CD8-positive, alpha-beta memory T cell (primary cell): ENCODE measurements at places on chromosomes 4 and X.

DNA sequence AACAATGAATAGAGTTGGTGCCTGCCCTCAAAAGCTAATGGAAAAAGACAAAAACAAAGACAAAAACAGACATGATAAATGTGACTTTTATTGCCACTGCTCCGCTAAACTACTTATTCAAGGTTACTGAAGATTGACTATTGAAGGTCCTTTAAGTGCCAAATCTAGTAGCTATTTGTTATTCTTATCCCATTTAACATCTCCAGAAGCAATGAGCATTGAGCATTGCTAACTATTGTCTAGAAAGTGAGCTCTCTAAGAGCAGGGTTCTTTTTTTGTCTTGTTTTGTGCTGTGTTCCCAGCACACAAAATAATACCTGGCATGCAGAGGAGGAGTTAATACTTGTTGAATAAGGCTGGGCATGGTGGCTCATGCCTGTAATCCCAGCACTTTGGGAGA is 95.4 kb upstream of the SFRP2 start:
- no peak overlapping the region for H3K27ac ChIP-seq
- no peak for DNase-seq
- no peak overlapping the region for H3K4me3 ChIP-seq

DNA sequence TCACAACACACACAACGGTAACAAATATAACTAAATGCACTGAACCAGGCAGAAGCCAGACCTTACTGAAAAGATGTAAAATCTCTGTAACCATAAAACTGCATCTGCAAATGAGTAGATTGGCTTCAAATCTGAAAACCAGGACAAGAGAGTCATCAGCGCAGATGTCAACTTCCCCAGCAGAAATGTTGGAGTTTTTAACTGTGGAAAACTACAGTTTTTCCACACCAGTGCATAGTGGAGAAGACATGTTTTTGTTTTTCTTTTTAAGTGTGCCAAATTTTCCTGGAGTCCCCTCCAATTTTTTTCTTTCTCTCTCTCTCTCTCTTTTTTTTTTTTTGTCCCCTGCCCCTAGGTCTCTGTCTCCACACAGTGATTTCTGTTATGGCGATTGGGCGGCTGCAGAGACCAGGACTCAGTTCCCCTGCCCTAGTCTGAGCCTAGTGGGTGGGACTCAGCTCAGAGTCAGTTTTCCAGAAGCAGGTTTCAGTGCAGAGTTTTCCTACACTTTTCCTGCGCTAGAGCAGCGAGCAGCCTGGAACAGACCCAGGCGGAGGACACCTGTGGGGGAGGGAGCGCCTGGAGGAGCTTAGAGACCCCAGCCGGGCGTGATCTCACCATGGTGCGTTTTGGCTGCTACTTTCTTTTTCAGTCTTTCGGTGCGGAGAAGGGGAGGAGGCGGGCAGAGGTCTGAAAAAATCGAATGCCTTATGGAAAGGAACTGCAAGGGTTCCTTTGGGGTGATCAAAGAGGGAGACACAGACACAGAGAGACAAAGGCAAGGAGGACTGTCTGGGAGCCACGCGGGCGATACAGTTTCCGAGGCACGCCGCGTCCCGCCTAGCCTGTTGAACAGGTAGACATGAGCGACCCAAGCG is at the start of gene GUCY1A1:
GUCY1A1 (plus strand) TSS at position 505 of the 878 bp plus-strand sequence. CDS start 30,020 bp downstream, outside the sequence.
- H3K4me1 ChIP-seq = no peaks in the 10 kb centered on the region
- no peak for DNase-seq
- H3K4me3 ChIP-seq = no peak within 1 kb of the TSS
- H3K27ac ChIP-seq = no peak within 1 kb of the TSS

- no peak overlapping the region for H3K27ac ChIP-seq
- H3K27me3 ChIP-seq = no peaks in the 10 kb centered on the region
- H3K4me1 ChIP-seq = peaks cover 23% of the 10 kb centered on the region
These were observed 53.3 kb downstream of the JADE1 start for GRCh38 chr4:128862608-128863311.

- no peaks in the 10 kb centered on the region for H3K27me3 ChIP-seq
- no peak for DNase-seq
- H3K4me1 ChIP-seq = no peaks in the 10 kb centered on the region
- no peak overlapping the region for H3K4me3 ChIP-seq
These were observed 232.4 kb downstream of the DCTD start for GRCh38 chr4:182684796-182685195.

GRCh38 chr4:175871774-175872405 is 59.8 kb upstream of the GPM6A start:
- no peak overlapping the region for H3K27ac ChIP-seq
- DNase-seq = no peak
- no peaks in the 10 kb centered on the region for H3K36me3 ChIP-seq
- no peaks in the 10 kb centered on the region for H3K27me3 ChIP-seq
- no peak overlapping the region for H3K4me3 ChIP-seq

DNA sequence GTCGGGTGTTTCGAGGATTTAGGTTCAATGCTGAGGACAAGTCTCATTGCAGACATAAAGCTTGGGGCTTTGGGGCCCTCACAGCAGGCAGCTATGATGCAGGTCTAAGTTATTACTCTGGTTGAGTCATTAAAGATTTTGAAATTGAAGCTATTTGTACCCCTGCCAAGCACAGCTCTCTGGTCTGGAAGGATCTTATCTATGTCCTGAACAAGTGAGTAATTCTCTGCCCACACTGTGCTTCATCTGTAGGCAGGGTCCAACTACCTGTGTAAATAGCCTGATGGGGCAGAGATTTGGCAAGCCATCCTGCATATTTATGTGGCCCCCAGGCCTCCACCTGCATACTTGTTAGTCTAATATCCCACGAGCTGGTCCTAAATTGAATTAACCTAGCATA is 41.4 kb upstream of the MAGEA4 start:
- no peak for DNase-seq
- no peaks in the 10 kb centered on the region for H3K27me3 ChIP-seq
- H3K4me1 ChIP-seq = no peaks in the 10 kb centered on the region

- H3K27ac ChIP-seq = no peak overlapping the region
- no peak overlapping the region for H3K4me3 ChIP-seq
- DNase-seq = no peak
- H3K4me1 ChIP-seq = no peaks in the 10 kb centered on the region
- H3K36me3 ChIP-seq = no peaks in the 10 kb centered on the region
These were observed 229.3 kb downstream of the ANKRD50 start for GRCh38 chr4:124483048-124483906.

GRCh38 chrX:75522565-75523431 is at the start of gene ZDHHC15:
Gene ZDHHC15, minus strand, starts transcription at chrX:75523037. Its CDS starts 13 bp downstream, at chrX:75523024.
- no peak within 1 kb of the TSS for H3K27ac ChIP-seq
- H3K36me3 ChIP-seq = no peaks in the 10 kb centered on the region
- no peak for DNase-seq
- H3K27me3 ChIP-seq = no peaks in the 10 kb centered on the region
- H3K4me1 ChIP-seq = no peaks in the 10 kb centered on the region

- no peaks in the 10 kb centered on the region for H3K4me1 ChIP-seq
- H3K36me3 ChIP-seq = no peaks in the 10 kb centered on the region
- H3K27ac ChIP-seq = no peak overlapping the region
These were observed 254.6 kb upstream of the EPHA5 start for GRCh38 chr4:65924843-65925242.

DNA sequence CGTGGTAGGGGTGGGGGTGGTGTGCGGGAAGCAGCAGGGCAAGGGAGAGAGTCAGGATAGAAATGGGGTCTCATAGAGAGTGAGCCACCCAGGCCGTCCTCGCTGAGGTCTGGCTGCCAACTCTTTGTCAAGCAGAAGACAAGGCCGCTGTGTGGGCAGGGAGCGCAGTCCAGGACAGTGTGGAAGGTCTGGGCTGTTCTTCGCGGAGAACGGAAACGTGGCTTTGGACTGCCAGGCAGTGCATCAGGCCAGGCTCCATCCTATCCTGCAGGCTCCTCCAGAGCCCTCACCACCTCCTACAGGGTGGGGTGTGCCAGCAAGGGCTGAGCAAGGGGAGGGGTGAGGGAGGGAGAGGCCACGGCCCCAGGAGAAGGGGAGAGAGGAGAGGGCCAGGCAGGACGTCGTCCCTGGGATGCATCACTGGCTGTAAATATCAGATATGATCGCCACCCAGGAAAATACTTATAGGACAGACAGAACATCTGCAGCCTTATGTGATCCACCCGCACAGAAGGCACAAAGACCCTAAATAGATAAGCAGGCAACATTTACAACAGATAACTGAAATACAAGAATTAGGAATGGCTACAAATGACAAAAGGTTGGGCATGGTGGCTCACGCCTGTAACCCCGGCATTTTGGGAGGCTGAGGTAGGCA is 85.3 kb downstream of the ABLIM2 start:
- no peaks in the 10 kb centered on the region for H3K27me3 ChIP-seq
- H3K27ac ChIP-seq = no peak overlapping the region
- H3K4me3 ChIP-seq = no peak overlapping the region
- H3K36me3 ChIP-seq = no peaks in the 10 kb centered on the region

DNA sequence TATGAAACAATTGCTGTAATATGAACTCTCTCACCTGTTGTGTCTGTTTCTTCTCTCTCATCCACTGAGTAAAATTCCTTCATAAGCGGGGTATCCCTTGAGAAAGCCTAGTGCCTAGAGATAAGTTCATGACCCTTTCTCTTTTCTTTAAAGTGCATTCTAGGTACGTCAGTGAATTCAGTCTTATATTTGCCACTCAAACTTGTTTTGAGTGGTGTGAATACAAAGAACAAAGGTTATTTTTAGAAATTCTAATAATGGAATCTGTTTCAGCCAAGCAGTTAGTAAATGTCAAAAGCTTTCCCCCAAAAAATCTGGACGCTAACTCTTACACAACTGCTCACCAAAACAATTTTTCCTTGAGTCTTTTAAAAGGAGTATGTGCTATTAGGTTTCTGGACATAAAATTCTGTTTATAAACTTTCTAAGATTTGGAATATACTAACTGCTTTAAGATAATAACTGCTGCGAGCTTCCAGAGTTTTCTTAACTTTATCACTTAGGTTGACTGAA is 112.0 kb downstream of the VEGFC start:
- no peaks in the 10 kb centered on the region for H3K4me1 ChIP-seq
- no peak overlapping the region for H3K4me3 ChIP-seq
- H3K27me3 ChIP-seq = no peaks in the 10 kb centered on the region
- no peak for DNase-seq

- H3K4me3 ChIP-seq = no peak overlapping the region
- no peaks in the 10 kb centered on the region for H3K27me3 ChIP-seq
- no peaks in the 10 kb centered on the region for H3K36me3 ChIP-seq
- no peaks in the 10 kb centered on the region for H3K4me1 ChIP-seq
- no peak for DNase-seq
These were observed 38.8 kb downstream of the GAB1 start for GRCh38 chr4:143375326-143376073.

DNA sequence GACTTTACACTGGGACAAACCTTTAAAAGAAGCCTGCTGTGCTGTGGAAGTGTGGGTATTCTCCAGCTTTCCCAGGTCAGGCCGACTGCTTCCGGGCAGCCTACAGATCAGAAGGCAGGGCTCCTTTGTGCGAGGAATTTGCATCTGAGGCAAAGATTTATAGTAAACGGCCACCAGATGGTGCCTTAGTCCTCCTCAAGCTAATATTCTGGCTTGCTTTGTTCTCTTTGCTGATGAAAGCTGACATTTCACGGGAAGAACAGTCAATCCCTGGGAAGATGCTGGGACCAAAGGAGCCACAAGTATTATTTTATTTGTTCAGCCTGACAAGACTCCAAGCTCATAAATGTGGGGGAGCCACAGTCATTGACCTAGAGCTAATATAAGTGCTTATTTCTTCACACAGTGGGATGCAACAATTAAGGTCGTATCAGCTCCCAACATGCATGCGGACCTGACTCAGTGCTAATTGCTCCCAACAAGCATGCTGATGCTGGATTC is 120.7 kb upstream of the TRIM2 start:
- no peak overlapping the region for H3K4me3 ChIP-seq
- H3K27me3 ChIP-seq = no peaks in the 10 kb centered on the region
- peaks cover 41% of the 10 kb centered on the region for H3K4me1 ChIP-seq
- DNase-seq = peak; percentile 22
- H3K36me3 ChIP-seq = no peaks in the 10 kb centered on the region

DNA sequence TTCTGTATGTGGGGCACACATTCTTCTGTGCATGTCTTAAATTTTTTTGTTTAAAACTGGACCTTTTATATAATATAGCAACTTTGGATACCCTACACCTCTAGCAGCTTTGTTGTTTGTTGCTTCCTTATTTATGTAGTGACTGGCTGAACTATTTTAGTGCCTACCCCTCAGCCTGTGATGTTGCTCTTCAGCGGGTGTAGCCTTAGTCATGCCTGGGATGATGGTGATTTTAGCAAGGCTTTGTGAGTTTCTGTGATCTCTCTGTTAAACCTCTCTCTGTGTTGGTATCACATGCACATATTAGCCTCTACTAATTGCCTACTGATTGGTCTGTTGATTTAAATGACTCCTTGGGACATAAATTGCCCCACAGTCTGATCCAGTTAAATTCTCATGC is 22.8 kb downstream of the USP9X start:
- H3K4me3 ChIP-seq = no peak overlapping the region
- no peak for DNase-seq
- no peaks in the 10 kb centered on the region for H3K27me3 ChIP-seq
- peaks cover 38% of the 10 kb centered on the region for H3K4me1 ChIP-seq

GRCh38 chr4:150750824-150751223 is 168.9 kb downstream of the MAB21L2 start:
- no peak overlapping the region for H3K27ac ChIP-seq
- no peaks in the 10 kb centered on the region for H3K27me3 ChIP-seq
- H3K4me3 ChIP-seq = no peak overlapping the region
- H3K36me3 ChIP-seq = no peaks in the 10 kb centered on the region
- DNase-seq = no peak

GRCh38 chrX:1502241-1502640 is 34.7 kb downstream of the P2RY8 start:
- peaks cover 19% of the 10 kb centered on the region for H3K4me1 ChIP-seq
- no peaks in the 10 kb centered on the region for H3K27me3 ChIP-seq
- H3K27ac ChIP-seq = peak overlapping the region; percentile 16
- peaks cover 13% of the 10 kb centered on the region for H3K36me3 ChIP-seq

GRCh38 chr4:46081248-46081647 is 42.6 kb downstream of the GABRG1 start:
- no peaks in the 10 kb centered on the region for H3K36me3 ChIP-seq
- H3K4me1 ChIP-seq = no peaks in the 10 kb centered on the region
- no peaks in the 10 kb centered on the region for H3K27me3 ChIP-seq
- no peak overlapping the region for H3K27ac ChIP-seq
- no peak overlapping the region for H3K4me3 ChIP-seq

- no peaks in the 10 kb centered on the region for H3K36me3 ChIP-seq
- no peak overlapping the region for H3K27ac ChIP-seq
- H3K27me3 ChIP-seq = no peaks in the 10 kb centered on the region
- H3K4me3 ChIP-seq = no peak overlapping the region
- H3K4me1 ChIP-seq = peaks cover 8% of the 10 kb centered on the region
- DNase-seq = no peak
These were observed 43.3 kb downstream of the TMEM165 start for GRCh38 chr4:55439023-55439422.

DNA sequence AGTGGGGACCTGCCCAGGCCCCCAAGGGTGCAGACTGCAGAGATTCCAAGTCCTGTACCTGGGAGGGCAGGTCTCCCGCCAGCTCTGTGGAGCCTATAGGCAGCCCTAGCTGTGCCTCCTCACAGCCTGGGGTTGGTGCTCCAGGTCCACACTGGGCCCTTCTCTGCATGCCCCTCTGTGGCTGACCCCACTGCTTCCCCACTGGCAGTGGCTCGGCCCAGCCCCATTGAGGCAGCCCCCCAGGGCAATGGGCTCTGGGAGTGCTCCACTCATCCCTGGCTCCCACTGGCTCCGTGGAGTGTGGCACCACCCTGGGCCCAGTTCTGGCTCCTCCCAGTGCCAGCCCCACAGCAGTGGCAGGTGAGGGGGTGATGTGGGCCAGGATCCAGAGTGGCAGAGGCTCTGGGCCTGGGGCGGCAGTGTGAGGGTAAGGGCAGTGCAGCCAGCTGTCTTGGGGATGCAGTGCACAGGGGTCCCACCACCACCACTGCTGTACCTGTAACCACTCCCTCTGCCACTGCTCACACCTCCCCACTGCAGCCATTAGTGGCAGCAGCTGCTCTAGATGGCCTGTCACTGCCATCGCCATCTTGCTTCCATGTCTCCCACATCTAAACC is 312.2 kb downstream of the GPM6A start:
- H3K4me1 ChIP-seq = no peaks in the 10 kb centered on the region
- H3K27me3 ChIP-seq = no peaks in the 10 kb centered on the region
- no peak overlapping the region for H3K4me3 ChIP-seq
- no peaks in the 10 kb centered on the region for H3K36me3 ChIP-seq
- no peak for DNase-seq
